Sigmoid colon (tissue), 7 donors: ENCODE measurements at places on chromosomes 13 and 19. TPM values are rescaled to one million over a fixed set of nuclear protein-coding genes. Genes with fewer than 3 reads are reported as not detected.

DNA sequence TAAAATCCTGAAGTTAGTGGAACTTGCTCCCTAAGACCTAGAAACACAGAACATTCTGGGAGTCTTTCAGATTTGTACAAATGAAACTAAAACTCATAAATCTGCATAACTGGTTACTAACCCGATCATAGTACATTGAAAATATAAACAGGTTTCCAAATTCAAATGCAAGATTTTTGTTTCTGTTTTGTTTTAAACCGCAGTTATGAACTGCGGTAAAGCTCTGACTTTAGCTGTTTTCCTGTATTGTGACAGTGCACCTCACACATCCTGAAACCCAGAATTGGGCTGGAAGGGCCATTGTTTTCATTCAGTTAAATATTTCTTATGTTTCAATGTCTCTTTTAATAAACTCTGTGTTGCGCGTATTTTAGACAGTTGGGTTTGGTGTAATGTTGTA is 204.7 kb downstream of the SHISA2 start:
- H3K4me3 ChIP-seq = no peak overlapping the region
- no peaks in the 10 kb centered on the region for H3K4me1 ChIP-seq
- no peaks in the 10 kb centered on the region for H3K27me3 ChIP-seq

- H3K27ac ChIP-seq = no peak overlapping the region
- H3K4me3 ChIP-seq = no peak overlapping the region
- H3K4me1 ChIP-seq = no peaks in the 10 kb centered on the region
- no peaks in the 10 kb centered on the region for H3K27me3 ChIP-seq
- peak; percentile 47 for DNase-seq
- H3K36me3 ChIP-seq = peaks cover 54% of the 10 kb centered on the region
Observed at GRCh38 chr19:8259922-8260247, 48.3 kb downstream of the CD320 start.

Gene PIN1
- 146 TPM for total RNA-seq

DNA sequence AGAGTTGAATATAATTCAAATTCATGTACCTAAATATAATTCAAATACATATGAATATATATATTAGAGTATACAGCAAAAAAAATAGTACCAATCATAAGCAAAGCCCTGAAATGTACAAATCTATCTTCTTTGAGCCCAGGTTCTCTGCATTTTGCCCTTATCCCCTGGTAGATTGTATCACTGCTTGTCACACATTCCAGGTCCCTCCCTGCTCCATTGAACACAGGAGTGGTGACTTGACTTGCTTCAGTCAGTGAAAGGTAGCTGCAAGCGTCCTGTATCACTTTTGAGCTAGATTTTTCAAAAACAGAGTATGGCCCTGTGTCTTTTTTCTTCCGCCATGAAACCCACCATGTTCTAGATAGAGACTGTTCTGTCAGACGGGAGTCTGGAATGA is 369.4 kb downstream of the LIG4 start:
- H3K36me3 ChIP-seq = no peaks in the 10 kb centered on the region
- H3K27ac ChIP-seq = no peak overlapping the region
- H3K4me3 ChIP-seq = no peak overlapping the region
- H3K4me1 ChIP-seq = no peaks in the 10 kb centered on the region
- H3K27me3 ChIP-seq = no peaks in the 10 kb centered on the region
